ENCODE measurements at places on chromosomes 2 and 18.

DNA sequence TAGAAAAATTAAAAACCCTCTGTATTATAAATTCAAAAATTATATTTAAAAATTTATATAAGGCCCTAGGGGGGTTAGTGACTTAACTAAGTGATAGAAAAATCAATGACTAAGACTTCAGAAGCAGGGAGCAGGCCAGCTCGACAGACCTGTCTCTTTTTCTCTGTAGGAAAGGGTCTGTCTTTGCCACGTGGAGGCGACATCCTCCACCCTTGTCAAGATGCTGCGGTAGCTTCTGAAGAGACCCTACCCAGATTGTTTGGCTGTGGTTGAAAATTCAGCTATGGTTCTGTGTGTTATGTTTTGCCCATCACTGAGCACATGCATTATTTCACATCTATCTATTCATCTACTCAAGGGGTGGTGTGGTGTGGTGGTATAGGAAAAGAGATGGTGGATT lies 8.2 kb upstream of the SLC4A3 start:
- no peak for DNase-seq

DNA sequence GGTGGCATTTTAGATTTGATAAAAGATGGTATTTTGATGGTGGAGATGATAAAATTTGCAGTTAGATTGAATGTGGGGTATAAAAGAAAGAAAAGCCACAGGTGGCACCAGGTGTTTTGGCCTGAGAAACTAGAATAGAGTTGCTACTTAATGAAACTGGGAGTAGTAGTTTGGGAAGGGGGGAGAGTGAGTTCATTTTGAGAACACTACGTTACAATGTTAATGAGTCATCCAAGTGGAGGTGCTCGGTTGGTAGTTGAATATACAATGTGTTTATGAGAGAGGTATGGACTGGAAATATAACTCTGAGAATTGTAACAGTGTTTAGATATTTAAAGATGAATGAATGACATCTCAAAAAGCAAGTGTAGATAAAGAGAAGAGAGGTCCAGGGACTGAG lies 26.4 kb downstream of the EPG5 start:
- no peak for DNase-seq

GRCh38 chr2:239028253-239028619 lies 180.4 kb downstream of the TWIST2 start:
- no peak for DNase-seq

DNA sequence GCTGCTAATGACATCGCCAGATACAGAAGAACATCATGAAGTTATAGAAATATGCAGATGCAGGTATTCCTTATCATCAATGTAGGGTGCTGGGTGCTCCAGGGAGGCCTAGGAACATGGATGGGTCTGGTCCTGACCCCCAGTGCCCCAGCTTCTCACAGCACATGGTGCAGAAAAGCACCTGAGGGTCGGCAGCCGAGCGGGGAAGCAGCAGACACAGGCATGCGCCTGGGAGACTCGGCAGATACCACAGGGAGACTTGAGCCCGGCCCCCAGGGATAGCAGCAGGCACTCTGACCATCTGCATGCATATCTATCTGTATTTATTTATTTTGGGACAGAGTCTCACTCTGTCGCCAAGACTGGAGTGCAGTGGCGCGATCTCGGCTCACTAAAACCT lies 43.2 kb downstream of the TMEM18 start:
- DNase-seq = no peak

GRCh38 chr2:236061899-236062298 lies 106.3 kb downstream of the GBX2 start:
- DNase-seq = no peak

GRCh38 chr18:32730620-32731091 lies 42.2 kb downstream of the KLHL14 start:
- no peak for DNase-seq

- no peak for DNase-seq
Measured at GRCh38 chr2:205902041-205902899, 183.7 kb downstream of the INO80D start.

GRCh38 chr2:239460780-239461179 lies 60.0 kb upstream of the HDAC4 start:
- no peak for DNase-seq

DNA sequence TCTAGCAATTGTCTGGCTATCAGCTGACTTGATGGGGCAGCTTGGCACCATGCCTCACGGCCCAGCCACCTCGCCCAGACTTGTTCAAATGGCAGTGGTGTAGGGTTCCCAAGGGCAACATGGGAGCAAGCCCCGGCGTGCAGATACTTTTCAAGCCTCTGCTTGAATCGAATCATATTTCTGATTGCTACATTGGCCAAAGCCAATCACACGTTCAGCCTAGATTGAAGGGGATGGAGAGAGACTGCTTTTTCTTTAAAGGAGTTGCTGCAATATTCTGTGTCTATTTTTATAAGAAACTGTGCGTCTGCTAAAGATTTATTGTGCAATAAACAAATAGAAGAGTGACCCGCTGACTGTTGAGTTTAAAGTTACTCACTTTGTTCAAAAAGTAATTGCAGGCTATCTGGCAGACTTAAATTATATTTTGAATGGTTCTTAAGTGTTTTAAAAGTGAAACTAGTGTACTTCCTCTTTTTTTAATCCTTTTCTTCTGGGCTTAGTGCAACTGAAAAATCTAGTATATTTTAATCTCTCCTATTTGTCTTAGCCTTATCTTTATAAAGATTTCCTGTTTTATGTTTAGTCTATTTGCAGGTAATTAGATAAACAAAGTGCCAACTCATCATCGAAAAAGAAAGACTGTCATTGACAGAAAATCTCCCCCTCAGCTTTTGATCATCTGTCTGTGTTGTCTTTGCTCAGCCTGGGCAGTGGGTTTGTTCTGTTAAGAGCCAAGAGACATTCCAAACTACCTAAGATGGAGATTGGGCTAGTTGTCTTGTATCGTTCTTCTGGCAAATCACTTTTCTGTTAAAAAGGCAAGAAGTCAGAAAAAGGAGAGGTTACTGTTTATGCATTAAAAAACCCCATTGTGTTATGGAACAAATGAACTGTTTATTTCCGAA lies 156.1 kb downstream of the TPGS2 start:
- no peak for DNase-seq

GRCh38 chr2:65072181-65072970 lies 16.2 kb downstream of the CEP68 start:
- no peak for DNase-seq

DNA sequence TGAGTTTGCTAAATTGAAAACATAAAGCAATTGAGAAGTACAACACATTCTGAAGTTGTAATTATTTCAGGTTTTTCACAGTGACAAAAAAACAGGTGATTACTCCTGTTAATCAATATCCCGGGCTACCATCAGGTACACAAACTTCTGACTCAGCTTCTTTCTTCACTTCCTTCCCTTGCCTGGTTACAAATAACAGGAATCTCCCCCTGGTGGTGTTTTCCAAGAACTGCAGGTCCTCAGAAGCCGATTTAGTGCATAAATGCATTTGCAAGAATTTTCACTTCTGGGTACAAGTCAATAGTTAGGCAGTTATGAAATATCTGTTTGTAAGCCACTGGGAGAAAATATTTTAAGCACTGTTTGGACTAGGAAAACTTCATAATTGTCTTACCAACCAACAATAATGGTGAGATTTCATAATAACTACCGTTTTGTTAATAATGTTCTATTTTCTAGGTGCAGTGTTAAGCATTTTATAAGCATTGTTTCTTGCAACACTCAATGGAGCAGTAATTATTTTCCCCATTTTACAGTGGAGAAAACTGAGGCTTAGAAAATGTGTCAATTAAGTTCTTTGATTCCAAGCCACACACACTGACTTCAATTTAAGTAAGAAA lies 12.4 kb upstream of the GMCL1 start:
- peak; percentile 43 for DNase-seq

- DNase-seq = no peak
Measured at GRCh38 chr18:36676629-36677028, 152.2 kb downstream of the TPGS2 start.

GRCh38 chr2:55923091-55923981 lies at the start of gene EFEMP1:
Gene EFEMP1, minus strand, starts transcription at chr2:55923782. Its CDS starts 1,342 bp downstream, at chr2:55922440.
- no peak for DNase-seq

- no peak for DNase-seq
Measured at GRCh38 chr18:9120796-9121195, 15.8 kb upstream of the ANKRD12 start.
